ENCODE measurements at places on chromosomes 2 and 18. TPM values are rescaled to one million over a fixed set of nuclear protein-coding genes. Genes with fewer than 3 reads are reported as not detected.

SDC1 gene
- 208 TPM for total RNA-seq

CACNB4 gene
- total RNA-seq: 0.15 TPM

MC2R gene
- not detected for total RNA-seq

LCT gene
- total RNA-seq: 0.03 TPM

CABYR gene
- total RNA-seq: 13.5 TPM

ALPP gene
- total RNA-seq: 5.3 TPM

EGR4 gene
- 0.09 TPM for total RNA-seq

KIAA2012 gene
- total RNA-seq: not detected

TMEM247 gene
- not detected for total RNA-seq

TUBA4B gene
- not detected for total RNA-seq

CAPN14 gene
- total RNA-seq: not detected

MDH1B gene
- total RNA-seq: 1.1 TPM

SCG2 gene
- total RNA-seq: 0.82 TPM

TNFAIP6 gene
- total RNA-seq: 1.2 TPM

STAMBP gene
- 53.1 TPM for total RNA-seq

FBXO36 gene
- 1.4 TPM for total RNA-seq

DNAJC5G gene
- total RNA-seq: not detected

SH3YL1 gene
- total RNA-seq: 10.7 TPM

GPBAR1 gene
- total RNA-seq: 0.23 TPM

STARD6 gene
- not detected for total RNA-seq

Measured in A549 treated with GW870086 at 1 μM for 4 hours (cell line).